ENCODE measurements at places on chromosomes 7 and 10. TPM values are rescaled to one million over a fixed set of nuclear protein-coding genes. Genes with fewer than 3 reads are reported as not detected.

The SCART1 gene
- 3.6 TPM for total RNA-seq

The IFIT1B gene
- total RNA-seq, result not detected

The TDRD1 gene
- total RNA-seq, result 2.0 TPM

The STAG3 gene
- 3.6 TPM for total RNA-seq

The CPN1 gene
- not detected for total RNA-seq

The NME8 gene
- total RNA-seq, result 0.89 TPM

The PLEKHS1 gene
- 0.75 TPM for total RNA-seq

The LRRTM3 gene
- total RNA-seq, result not detected

The TCTN3 gene
- total RNA-seq, result 48.0 TPM

The MNX1 gene
- total RNA-seq, result 15.4 TPM

The LIPK gene
- not detected for total RNA-seq

The RSPH10B2 gene
- total RNA-seq, result 0.09 TPM

The ASAH2 gene
- 2.8 TPM for total RNA-seq

The ACSM6 gene
- not detected for total RNA-seq

The FAM131B gene
- total RNA-seq, result 6.6 TPM

Measured in mucosa of gallbladder (tissue), 1 donor.